ENCODE measurements at places on chromosomes 13 and 19. TPM values are rescaled to one million over a fixed set of nuclear protein-coding genes. Genes with fewer than 3 reads are reported as not detected.

NAPSA gene
- total RNA-seq: 0.96 TPM

NOTCH3 gene
- total RNA-seq: 125 TPM

PRR36 gene
- 21.8 TPM for total RNA-seq

GRCh38 chr19:53659292-53659691 is 27.5 kb downstream of the DPRX start:
- DNase-seq: peak; percentile 35
- no peaks in the 10 kb centered on the region for H3K27me3 ChIP-seq
- H3K4me1 ChIP-seq: peaks cover 38% of the 10 kb centered on the region
- H3K4me3 ChIP-seq: peak overlapping the region; percentile 16
- H3K36me3 ChIP-seq: peaks cover 7% of the 10 kb centered on the region
- H3K27ac ChIP-seq: no peak overlapping the region

GRCh38 chr19:51478381-51479234 is at the start of gene CEACAM18:
CEACAM18 (plus strand) TSS chr19:51478539.
- H3K27ac ChIP-seq: no peak within 1 kb of the TSS
- H3K36me3 ChIP-seq: no peaks in the 10 kb centered on the region
- no peaks in the 10 kb centered on the region for H3K4me1 ChIP-seq
- H3K27me3 ChIP-seq: peaks cover 82% of the 10 kb centered on the region

DNA sequence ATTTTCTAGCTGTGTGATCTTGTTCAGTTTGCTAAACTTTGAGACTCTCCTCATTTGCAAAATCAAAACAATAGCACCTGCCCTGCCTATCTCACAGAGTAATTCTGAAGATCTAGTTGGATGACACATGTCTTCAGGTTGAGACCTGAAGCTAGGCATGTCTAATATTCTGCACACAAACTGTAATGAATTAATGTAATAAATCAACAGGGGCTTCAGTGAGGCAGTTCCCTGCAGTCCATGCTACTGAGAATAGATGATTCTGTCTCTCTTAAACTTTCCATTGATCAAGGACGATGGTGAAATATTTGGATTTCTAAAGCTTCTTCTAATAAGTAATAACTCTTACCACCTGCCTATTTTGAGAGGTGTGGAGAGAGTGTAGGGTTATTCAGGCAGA is 268.1 kb upstream of the TMTC4 start:
- no peak overlapping the region for H3K27ac ChIP-seq
- no peak for DNase-seq
- peaks cover 11% of the 10 kb centered on the region for H3K4me1 ChIP-seq
- peaks cover 3% of the 10 kb centered on the region for H3K36me3 ChIP-seq

GRCh38 chr13:34412295-34412694 is 529.8 kb upstream of the NBEA start:
- H3K36me3 ChIP-seq: no peaks in the 10 kb centered on the region
- no peak for DNase-seq
- no peaks in the 10 kb centered on the region for H3K27me3 ChIP-seq

- no peaks in the 10 kb centered on the region for H3K27me3 ChIP-seq
- no peak overlapping the region for H3K27ac ChIP-seq
- no peak overlapping the region for H3K4me3 ChIP-seq
- no peak for DNase-seq
- H3K4me1 ChIP-seq: no peaks in the 10 kb centered on the region
Observed at GRCh38 chr19:38805180-38805579, 7.6 kb downstream of the LGALS4 start.

DNA sequence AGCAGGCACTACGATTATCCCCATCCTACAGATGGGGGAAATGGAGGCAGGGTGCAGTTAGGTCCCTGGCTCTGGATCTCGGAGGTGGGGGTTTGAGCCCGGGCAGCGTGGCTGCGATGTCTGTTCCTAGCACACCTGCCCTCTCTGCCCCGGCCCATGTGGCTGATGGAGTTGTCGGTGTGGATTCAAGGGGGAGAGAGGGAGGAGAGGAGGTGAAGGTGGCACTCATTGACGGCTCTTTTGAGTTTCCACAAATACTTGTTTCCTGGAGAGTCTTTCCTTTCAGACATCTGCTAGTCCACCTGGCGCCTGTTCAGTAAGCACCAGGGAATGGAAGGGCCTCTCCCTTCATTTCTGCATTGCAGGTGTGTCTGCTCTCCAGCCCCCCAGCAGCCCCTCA is 69.9 kb downstream of the ARHGEF18 start:
- H3K36me3 ChIP-seq: no peaks in the 10 kb centered on the region
- H3K27me3 ChIP-seq: no peaks in the 10 kb centered on the region
- peaks cover 10% of the 10 kb centered on the region for H3K4me1 ChIP-seq
- no peak for DNase-seq
- no peak overlapping the region for H3K27ac ChIP-seq

- H3K27me3 ChIP-seq: no peaks in the 10 kb centered on the region
- no peaks in the 10 kb centered on the region for H3K36me3 ChIP-seq
- H3K27ac ChIP-seq: no peak overlapping the region
- DNase-seq: no peak
Observed at GRCh38 chr13:29893438-29893837, 43.0 kb upstream of the UBL3 start.

DNA sequence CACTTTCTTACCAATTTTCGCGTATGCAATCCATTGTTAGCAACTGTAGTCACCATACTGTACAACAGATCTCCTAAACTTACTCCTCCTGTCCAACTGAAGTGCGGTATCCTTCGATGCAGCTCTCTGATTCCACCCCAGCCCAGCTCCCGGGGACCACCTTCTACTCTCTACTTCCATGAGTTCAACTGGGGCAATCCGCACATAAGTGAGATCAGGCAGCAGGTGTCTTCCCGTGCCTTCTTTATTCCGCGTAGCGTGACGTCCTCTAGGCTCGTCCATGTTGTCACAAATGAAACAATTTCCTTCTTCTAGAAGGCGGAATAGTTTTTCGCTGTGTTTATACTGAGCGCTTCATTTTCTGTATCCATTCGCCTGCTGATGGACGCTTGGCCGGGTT is 8.4 kb downstream of the LILRB1 start:
- H3K4me1 ChIP-seq: no peaks in the 10 kb centered on the region
- DNase-seq: no peak
- H3K4me3 ChIP-seq: no peak overlapping the region
- no peak overlapping the region for H3K27ac ChIP-seq
- peaks cover 5% of the 10 kb centered on the region for H3K36me3 ChIP-seq

DNA sequence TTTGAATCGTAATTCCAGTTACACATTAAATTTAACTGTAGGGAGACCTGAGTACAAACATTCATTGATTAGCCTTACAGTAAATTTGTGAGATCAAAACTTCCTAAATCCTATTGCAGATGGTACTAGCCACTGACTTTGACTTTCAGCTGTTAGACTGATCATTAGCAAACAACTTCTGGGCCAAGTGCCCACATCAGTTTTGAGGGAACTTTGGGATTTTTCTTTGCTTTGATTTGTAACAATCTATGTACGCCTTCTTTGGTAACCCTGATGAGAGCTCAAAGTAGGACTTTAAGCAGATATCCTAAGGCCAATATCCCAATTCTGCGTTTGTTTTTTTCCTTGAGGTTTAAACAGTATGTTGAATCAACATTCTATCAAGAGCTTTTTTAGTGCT is 131.5 kb downstream of the DLEU7 start:
- H3K4me3 ChIP-seq: no peak overlapping the region
- no peak overlapping the region for H3K27ac ChIP-seq
- no peaks in the 10 kb centered on the region for H3K27me3 ChIP-seq
- H3K4me1 ChIP-seq: peaks cover 5% of the 10 kb centered on the region
- peaks cover 12% of the 10 kb centered on the region for H3K36me3 ChIP-seq

GRCh38 chr13:37656247-37656940 is 57.8 kb upstream of the POSTN start:
- no peak overlapping the region for H3K4me3 ChIP-seq
- peaks cover 4% of the 10 kb centered on the region for H3K4me1 ChIP-seq
- H3K27ac ChIP-seq: no peak overlapping the region
- DNase-seq: no peak
- no peaks in the 10 kb centered on the region for H3K36me3 ChIP-seq

DNA sequence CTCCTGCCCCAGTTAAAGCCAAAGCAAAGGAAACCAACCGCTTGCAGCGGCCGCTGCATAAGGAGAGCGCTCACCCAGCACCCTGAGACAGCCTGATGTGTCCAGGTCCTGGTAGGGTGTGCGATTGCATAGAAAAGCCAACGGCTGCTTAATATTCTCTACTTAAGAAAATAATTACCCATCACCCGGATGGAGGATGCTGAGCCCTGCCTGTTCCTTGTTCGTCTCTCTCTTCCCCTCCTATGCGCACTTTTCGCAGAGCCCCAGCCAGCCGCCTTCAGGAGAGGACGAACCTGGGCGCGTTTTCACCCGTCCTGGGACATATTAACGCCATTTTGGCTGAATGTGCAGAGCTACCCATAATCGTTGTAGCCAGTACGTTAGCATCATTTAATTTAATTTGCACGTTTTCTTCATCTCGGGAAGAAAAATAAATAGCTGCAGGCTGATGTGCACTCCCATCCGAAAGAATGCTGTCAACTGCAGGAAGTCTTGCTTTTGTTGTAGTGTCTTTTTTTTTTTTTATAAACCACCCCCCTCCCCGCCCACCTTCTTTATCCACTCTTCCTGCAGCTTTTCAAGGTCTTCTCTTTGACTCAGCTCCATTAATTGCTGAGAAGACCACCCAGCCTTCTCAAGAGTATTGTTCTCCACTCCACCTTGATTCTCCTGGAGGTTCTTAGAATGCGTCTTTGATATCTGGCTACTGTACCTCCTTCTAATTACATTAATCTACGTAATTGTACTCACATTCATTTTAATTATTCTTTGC is 214.5 kb downstream of the TEX29 start:
- no peaks in the 10 kb centered on the region for H3K36me3 ChIP-seq
- no peak for DNase-seq
- H3K27ac ChIP-seq: no peak overlapping the region
- H3K27me3 ChIP-seq: peaks cover 52% of the 10 kb centered on the region
- H3K4me3 ChIP-seq: peak overlapping the region; percentile 78

DNA sequence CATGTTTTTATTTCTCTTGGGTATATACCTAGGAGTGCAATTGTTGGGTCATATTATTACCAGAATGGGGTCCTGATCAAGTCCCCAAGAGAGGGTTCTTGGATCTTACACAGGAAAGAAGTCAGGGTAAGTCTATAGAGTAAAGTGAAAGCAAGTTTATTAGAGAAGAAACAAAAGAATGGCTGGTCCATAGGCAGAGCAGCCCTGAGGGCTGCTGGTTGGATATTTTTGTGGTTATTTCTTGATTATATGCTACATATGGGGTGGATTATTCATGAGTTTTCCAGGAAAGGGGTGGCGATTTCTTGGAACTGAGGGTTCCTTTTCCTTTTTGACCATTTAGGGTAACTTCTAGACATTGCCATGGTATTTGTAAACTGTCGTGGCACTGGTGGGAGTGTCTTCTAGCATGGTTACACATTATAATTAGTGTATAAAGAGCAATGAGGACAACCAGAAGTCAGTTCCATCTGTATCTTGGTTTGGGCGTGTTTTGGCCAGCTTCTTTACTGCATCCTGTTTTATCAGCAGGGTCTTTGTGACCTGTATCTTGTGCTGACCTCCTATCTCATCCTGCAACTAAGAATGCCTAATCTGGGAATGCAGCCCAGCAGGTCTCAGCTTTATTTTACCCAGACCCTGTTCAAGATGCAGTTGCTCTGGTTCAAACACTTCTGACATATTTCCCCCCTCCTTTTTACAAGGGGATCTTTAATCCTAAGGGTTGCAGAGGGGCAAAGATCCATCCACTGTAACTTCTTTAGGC is 41.1 kb downstream of the CEACAM1 start:
- H3K4me1 ChIP-seq: peaks cover 6% of the 10 kb centered on the region
- no peaks in the 10 kb centered on the region for H3K36me3 ChIP-seq

DNA sequence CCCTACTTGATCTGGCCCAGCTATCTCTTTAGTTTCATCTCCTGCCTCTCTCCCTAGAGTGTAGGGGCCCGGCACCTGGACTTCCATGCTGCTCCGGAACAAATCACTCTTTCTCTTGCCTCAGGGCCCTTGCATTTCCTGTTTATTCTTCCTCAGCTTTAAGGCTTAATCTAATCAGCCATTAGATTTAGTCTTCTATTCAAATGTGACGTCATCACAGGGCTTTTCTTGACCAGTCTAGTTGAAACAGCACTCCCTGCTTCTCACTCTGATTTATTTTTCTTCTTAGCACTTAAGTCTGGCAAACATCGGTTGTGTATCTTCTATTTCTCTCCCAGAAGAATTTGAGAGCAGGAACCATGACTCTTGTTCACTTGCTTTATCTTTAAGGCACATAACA is 564.1 kb downstream of the EFNB2 start:
- peaks cover 27% of the 10 kb centered on the region for H3K4me1 ChIP-seq
- no peak overlapping the region for H3K4me3 ChIP-seq
- no peaks in the 10 kb centered on the region for H3K27me3 ChIP-seq
- peak overlapping the region; percentile 60 for H3K27ac ChIP-seq
- DNase-seq: no peak

- H3K4me1 ChIP-seq: peaks cover 15% of the 10 kb centered on the region
- H3K4me3 ChIP-seq: no peak overlapping the region
- no peaks in the 10 kb centered on the region for H3K36me3 ChIP-seq
- H3K27me3 ChIP-seq: peaks cover 5% of the 10 kb centered on the region
Observed at GRCh38 chr19:42538841-42539709, 10.8 kb upstream of the CEACAM1 start.

DNA sequence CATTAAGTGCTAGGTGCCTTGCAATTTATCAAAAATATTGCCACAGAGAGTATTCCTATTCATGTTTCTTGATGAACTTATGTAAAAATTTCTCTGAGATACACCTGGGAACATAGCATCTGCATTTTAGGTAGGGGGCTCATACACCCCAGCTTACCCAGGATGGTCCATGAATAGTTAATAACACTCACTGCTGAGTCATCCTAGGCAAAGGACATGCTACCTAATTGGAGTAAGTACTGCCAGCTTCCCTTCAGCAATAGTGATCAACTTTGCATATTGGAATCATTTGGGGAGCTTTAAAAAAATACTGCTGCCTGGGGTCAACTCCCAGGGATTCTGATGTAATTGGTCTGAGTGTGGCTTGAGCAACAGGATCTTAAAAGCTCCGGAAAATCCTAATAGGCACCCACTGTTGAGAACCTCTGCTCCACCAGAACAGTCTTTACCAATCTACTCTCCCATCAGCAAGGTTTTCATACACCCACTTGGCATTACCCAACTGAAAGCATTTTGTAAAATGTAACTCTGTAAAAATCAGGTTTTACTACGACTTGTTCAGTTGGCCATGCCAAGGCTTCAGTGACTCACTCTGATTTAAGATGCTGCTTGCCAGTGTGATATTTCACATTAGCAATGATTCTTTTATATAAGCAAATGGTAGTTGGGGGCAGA is 67.2 kb upstream of the FNDC3A start:
- peaks cover 6% of the 10 kb centered on the region for H3K4me1 ChIP-seq
- H3K27me3 ChIP-seq: no peaks in the 10 kb centered on the region
- no peak for DNase-seq
- H3K27ac ChIP-seq: no peak overlapping the region
- H3K36me3 ChIP-seq: no peaks in the 10 kb centered on the region
- no peak overlapping the region for H3K4me3 ChIP-seq

GRCh38 chr19:29292562-29292961 is 79.6 kb upstream of the UQCRFS1 start:
- no peak overlapping the region for H3K27ac ChIP-seq
- H3K27me3 ChIP-seq: peaks cover 42% of the 10 kb centered on the region
- H3K4me3 ChIP-seq: no peak overlapping the region
- DNase-seq: no peak
- no peaks in the 10 kb centered on the region for H3K36me3 ChIP-seq

GRCh38 chr13:63481334-63481733 is 2065.7 kb upstream of the PCDH20 start:
- no peaks in the 10 kb centered on the region for H3K36me3 ChIP-seq
- no peak overlapping the region for H3K27ac ChIP-seq
- no peaks in the 10 kb centered on the region for H3K27me3 ChIP-seq
- no peak overlapping the region for H3K4me3 ChIP-seq

- no peak overlapping the region for H3K27ac ChIP-seq
- H3K27me3 ChIP-seq: no peaks in the 10 kb centered on the region
- no peaks in the 10 kb centered on the region for H3K4me1 ChIP-seq
- peaks cover 3% of the 10 kb centered on the region for H3K36me3 ChIP-seq
- no peak overlapping the region for H3K4me3 ChIP-seq
Observed at GRCh38 chr13:76656056-76656455, 230.1 kb downstream of the KCTD12 start.
